ENCODE measurements at places on chromosomes 7 and 10.

DNA sequence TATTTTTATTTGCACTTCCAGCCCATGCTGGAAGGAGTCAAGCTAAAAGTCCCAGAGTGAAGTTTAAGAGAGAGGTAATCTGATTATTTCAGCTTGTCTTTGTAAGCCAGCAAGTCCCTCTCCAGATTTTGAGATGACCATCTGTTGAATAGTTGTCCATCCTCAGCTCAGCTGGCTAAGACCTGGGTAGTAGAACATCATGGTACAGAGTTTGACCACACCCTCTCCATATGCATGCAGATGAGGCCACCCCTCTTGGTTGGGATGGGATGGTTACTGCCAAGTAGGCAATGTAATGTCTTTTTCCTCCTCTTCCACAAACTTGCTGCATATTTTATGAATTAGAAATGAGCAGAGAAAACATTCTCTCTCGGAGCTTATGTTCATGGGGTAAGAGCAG is 639.8 kb downstream of the SORCS3 start:
- no peak for DNase-seq

DNA sequence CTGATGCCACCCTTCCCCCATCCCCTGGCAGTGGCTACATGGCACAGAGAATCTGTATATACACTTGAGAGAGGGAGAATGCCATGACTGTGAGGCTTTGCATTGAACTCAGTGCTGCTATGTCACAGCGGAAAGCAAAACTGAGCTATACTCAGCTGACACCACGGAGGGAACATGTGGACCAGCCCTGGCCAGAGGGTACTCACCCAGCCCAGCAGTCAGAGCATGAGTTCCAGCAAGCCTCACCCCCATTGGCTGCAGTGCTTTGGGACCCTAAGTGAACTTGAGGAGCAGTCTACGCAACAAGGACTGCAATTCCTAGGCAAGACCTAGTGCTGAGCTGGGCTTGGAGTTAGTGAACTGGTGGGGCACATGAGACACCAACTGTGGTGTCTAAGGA is 10.3 kb upstream of the AOC1 start:
- no peak for DNase-seq

DNA sequence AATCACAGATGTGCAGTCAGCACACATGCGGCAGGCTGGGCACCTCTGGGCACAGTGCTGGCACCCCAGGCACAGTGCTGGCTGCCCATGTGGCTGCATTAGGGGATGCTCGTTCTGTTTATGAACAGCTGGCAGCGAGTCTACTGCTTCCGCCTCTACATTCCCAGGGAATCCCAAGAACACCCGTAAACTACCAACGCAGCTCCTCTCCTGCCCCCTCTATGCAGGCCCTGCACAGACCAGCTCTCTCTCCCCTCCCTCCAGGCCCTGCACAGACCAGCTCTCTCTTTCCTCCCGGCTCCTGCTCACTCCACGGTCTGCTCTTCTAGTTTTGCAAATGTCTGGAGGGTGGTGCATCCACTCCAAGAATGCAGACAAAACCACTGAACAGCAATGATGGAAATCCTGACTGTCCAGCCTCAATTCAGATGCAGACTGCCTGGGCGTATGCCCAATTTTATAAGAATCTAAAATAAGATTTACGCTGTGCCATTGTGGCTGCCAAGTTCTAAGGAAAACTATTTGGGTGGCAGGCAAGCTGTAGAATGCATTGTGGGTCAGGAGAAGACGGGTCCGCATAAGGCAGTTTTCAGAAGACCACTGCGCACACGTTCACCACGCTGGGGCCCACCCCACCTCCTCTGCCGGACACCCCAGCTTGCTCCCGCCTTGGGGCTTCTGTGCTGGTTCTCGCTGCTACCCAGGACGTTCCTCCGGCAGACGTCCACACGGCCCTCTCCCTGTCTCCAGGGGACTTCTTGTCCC is 234.6 kb downstream of the ZMYND11 start:
- DNase-seq, result no peak

DNA sequence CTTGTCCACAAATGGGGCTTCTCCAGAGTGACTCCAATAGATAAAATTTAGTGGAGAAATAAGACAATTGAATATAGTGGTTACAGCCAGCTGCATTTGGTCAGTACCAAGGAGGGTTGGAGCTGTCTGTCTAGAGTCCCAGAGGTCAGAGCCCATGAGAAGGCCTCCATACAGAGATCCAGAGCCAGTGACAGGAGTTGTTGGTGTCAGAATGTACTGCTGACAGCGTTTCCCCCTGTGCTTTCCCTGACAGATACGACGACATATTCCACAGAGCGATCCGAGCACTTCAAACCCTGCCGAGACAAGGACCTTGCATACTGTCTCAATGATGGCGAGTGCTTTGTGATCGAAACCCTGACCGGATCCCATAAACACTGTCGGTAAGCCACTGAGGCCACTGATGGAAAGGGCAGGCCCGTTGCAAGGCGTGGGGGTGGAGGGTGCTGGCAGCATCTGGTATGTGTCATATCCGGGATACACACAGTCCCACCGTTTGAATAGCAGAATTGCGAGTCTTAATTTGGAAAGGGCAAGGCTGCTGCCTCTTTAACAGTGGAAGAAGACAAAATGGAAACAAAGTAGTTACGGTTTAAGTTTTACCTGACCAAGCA is 483.6 kb downstream of the NRG3 start:
- DNase-seq, result no peak

DNA sequence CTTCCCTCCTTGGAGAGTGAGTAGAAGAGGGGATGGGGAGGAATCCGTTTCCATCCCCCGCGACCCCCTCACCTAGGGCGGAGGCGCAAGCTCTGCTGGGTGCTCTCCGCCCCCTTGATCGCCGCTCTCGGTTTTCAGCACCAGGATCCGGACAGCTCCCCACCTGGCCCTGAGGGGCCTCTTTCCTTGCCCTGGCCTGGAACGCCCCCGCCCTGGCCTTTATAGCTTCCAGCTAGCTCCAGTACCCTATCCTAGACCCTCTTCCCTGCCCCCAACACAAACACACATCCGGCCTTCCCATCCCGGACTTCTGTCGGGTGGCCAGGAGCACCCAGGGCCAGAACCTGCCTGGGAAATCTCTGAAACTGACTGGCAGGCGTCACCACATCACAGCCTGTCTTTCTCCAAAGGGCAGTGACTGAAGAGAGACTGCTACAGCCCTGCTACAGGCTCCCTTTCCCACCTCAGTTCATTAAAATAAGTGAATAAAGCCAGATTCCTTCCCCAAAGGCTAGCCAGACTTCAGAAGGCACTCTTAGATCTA is 72.3 kb upstream of the LEP start:
- peak; percentile 38 for DNase-seq

Measured in RPMI8226 (cell line).